AG08395 (cell line): ENCODE measurements at places on chromosomes 5 and 9.

DNA sequence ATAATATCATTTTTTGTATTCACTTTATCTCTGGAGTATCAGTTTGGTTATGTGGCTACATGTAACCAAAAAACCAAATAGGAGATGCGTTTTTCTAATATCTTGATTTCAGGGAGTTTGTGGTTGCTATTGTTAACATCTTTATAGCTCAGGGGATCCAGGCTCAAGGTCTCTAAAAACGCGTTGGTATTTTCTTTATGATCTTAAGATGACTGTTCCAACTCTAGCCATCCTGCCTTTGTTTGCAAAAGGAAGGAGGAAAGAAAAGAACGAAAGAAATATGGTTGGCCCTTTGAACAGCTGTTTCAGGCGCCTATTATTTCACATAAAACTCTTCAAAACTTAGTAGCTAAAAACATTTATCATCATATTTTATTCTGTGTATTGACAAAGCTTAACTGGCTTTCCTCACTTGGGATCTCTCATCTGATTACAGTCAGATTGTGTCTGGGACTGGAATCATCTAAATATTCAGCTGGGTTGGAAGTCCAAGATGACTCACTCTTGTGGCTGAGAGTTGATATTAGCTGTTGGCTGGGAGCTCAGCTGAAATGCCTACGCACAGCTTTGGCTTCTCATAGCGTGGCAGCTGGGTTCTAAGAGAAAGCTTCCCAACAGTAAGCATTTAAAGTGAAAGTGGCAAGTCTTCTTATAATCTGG is 60.1 kb downstream of the FAM174A start:
- DNase-seq, result peak; percentile 92

DNA sequence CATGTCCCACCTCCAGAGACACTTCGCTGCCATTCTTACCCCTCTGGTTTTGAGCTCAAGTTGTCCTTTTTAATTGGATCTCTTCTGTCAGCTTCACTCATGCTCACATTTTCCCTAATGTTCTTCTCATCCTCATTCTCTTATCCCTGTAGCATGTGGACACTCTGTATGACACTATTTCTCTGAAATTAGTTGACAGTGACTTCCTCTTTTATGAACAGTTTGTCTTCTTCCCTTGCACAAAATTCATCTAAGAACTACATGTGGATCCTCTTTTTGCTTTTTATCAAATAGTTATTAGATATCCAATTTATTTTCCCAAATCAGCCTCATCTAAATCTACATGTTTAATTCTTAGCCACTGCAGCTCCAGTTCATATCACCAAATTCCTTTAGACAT is 676.2 kb downstream of the MAT2B start:
- no peak for DNase-seq

DNA sequence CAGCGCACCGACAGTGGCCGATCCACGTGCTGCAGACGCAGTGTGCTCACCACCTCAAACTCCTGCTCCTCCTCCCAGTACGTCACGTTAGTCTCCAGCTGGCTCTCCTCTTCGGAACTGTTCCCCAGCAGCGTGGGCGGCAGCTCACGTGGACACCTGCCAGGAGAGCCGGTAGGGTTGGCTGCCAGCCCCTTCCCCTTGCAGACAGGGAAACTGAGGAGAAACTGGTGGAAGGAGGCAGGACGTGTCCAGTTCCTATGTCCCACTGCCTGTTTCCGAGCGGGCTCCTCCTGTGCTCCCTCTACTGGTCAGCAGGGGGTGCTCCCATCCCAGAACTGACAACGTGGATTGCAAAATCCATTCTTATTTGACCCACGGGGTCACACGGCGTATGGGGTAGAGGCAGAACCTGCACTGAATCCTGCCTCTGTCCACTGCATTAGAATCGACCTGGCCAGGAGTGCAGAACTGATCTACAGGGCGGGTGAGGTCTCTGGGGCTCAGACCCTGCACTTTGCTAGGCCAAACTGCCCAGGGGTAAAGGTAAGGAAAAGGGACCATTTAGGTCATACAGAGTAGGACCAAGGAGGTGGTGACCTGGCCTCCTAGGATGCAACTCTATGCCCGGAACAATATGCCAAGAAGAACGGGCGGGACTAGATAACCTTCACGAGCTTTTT is 25.7 kb downstream of the PDGFRB start:
- peak; percentile 86 for DNase-seq

DNA sequence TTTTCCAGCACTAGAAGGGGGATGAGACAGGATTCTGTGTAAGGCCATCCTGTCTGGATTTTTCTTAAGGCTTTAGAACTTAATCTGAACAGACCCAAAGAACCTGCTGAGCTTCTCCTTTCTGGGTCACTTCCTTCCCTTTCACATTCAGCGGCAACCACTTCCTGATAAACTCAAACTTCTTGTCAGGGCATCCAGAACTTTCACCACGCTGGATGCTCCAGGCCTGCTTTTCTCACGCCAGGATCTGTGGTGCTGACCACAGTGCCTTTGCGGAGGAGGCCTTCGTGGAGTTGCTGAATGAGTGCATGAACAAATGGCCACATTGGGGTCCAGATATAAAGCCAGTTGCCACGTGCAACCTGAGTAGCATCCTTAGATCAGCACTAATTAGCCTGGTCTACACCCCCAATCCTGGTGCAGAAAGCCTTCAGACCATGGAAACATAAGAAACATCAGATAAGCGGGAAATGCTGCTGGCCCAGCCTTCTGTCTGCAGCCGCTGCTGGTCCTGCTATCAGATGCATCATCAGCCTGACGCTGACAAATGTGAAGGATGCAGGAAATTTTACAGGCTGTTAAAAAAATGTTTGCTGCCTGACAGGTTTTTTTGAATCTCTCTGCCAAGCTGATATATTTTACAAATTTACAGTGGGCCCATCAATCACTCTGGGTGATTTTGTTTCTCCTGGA is 75.3 kb upstream of the BARHL1 start:
- no peak for DNase-seq

GRCh38 chr9:26956860-26957233 is 635 bp downstream of the IFT74 start:
- DNase-seq, result no peak

- no peak for DNase-seq
These were observed 154.2 kb upstream of the TYRP1 start for GRCh38 chr9:12538842-12539579.

- no peak for DNase-seq
These were observed 39.5 kb downstream of the MED10 start for GRCh38 chr5:6338871-6339270.

DNA sequence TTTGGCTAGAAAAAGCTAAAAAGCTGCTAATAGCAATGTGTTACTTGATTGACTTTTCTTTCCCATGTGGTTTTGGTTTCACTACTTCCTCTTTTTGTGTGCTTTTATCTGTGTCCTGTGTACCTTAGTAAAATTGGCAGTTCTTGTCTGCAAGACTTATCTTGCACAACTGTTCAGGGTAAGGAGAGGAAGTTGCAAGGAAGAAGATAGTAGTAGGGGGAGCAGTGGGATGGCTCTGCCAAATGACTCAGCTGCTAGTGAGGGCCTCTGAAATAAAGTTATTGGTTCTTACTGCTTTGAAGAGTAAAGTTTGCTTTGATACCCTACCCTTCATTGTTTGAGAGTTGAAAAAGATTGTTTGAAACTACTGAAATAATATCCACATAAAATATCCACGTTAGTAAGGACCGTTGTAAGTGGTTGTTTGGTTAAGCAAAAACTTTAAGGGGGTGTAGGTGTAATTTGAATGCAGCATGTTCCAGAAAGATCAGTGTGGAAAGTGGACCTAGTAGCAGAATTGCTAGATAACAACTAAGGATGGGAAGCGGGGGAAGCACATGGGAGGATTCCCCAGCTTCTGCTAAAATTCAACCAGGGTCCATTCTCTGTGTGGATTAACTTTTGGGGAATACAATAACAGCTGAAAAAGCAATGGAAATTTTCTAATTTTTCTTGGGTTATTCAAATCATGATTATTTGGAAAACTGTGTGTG is 123.5 kb downstream of the SCAMP1 start:
- no peak for DNase-seq

- DNase-seq, result no peak
These were observed 240.0 kb downstream of the GOLPH3 start for GRCh38 chr5:31934156-31934555.

DNA sequence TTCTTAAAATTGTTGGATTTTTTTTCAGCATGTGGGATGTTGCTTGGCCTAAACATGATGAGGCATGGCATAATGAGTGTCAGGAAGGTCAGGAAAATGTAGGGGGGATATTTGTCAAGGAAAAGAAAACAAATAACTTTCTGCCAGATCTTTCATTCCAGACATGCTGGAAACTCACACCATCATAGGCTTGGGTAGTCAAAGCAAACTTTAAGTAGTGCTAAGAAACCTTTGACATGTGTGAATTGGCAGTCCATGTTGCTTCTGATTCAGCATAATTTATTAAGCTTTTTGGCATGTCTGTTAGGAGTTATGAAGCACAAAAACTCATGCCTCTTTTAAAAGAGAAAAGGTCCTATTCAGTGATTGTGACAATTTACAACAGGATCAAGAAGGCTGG is 61.3 kb upstream of the MTAP start:
- no peak for DNase-seq

DNA sequence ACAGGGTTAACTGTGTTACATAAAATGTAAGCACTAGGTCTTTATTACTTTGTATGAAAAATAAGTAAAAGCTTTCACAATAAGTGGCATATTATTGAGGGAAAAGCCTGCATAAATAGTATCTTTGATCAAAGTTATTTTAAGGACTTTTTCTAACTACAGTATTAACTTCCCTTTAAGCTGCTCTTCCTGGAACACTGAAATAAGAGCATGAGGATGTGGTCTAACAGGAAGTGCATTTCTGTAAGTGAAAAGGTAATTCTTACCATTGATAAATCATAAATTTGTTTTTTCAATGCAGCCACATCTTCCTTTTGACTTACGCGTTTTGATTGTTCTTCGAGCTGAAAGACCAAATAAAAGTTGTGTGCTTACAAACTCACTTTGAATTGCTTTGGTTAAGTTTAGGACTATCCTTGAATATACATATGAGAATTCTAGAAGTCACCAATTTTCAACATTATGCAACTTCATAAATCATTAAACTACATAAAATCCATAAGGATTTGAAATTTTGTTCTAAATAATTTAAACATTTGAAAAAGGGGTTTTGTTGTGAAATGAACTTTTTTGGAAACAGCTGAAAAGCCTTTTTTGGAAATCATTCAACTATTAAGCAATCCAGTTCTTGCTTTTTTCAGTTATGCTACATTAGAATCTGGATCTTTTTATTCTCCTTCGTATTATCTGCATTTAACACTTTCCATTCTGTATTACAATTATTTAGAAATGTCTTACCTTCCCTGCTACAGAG is 50.6 kb downstream of the RASEF start:
- no peak for DNase-seq
